ENCODE measurements at places on chromosomes 5 and 9. TPM values are rescaled to one million over a fixed set of nuclear protein-coding genes. Genes with fewer than 3 reads are reported as not detected.
A peak's percentile ranks its signal among the peaks of the same experiment; 100 is the strongest.

DNA sequence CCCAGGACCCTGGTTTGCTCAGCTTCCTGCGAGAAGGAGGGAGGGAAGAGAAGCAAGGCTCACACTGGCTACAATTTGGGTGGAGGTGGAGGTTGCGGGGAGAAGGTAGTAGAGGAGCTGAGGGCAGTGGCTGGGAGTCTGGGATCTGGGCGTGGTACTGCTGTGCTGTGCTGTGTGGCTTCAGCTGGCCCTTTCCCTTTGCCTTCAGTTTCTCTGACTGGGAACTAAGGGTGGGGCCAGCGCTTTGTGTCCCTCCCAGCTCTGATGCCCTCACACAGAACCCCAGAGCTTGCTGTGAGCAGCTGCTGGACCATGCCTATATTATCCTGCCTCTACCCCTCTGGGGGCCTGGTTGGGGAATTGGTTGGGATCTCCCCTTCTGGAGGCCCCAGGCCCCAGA is 60.9 kb downstream of the RGS3 start:
- no peak for DNase-seq

ALDH1A1 gene
- 196 TPM for total RNA-seq

GRCh38 chr9:37030611-37030939 is 3.5 kb downstream of the PAX5 start:
- DNase-seq = no peak

DNA sequence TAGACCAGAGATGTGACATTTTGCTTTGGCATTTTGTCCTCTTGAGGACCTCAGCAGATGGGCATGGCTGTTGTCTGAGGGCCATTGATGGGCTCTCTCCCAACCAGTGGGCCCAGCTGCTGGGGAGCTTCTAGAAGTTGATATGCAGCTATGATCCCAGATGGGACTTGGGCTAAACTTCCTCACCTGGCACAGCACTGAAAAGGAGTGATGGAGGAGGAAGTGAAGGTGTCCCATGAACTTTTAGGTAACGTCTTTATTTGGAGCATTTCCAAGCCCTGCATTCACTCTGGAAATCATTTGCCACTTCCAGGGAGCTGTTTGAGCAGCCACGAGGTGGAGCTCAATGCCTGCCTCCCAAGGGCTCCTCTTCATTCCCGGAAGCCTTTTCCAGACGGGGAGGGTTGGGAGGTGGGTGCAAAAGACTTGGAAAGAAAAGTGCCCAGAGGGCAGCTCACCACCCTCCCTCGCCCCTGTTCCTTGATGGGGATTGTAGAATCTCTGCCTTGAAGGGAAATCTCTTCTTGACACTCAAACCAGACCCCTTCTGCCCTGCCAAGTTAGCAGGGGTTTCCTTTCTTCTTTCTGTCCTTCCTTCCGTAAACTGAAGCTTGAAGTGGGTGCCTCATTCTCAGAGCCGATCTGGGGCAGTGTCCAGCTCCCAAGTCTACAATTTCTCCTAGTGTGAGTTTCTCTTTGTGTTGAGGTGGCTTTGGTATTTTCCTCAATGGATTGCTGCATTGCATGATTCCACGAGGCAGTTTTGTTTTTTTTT is 18.1 kb upstream of the NEUROG1 start:
- DNase-seq = no peak

DNA sequence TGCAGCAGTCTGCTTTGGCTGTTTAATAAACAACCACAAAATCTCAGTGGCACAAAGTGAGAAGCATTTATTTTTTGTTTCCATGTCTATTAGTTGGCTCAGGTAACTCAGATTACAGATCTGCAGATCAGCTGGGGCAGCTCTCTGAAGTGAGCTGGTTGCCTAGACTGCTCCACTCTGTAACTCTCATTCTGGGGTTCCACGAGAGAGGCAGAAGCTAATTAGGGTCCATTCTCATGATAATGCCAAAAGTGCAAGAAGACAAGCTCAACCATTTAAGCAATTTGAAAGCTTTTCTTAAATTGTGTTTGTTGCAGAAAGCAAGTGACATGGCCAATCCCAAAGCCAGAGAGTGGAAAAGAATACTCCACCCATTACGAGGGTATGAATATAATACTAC is 13.2 kb downstream of the MEIKIN start:
- no peak for DNase-seq

DNA sequence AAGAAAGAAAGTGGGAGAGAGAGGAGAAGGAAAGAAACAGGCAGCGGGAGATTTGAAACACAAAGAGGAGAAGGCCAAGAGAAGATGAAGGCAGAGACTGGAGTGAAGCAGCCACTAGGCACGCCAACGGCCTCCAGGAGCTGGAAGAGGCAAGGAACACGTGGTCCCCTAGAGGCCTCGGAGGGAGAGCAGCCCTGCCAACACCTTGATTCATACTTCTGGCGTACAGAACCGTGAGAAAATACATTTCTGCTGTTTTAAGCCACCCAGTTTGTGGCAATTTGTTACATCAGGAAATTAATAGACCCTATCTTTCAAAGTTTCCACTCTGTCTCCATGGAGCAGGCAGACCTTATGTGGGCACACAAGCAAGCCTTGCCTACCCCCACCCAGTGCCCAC is 133.4 kb downstream of the ACTL7B start:
- DNase-seq = peak; percentile 25

SPINK7 gene
- not detected for total RNA-seq

- DNase-seq = no peak
Measured at GRCh38 chr5:176362233-176362490, 598 bp upstream of the KIAA1191 start.

DNA sequence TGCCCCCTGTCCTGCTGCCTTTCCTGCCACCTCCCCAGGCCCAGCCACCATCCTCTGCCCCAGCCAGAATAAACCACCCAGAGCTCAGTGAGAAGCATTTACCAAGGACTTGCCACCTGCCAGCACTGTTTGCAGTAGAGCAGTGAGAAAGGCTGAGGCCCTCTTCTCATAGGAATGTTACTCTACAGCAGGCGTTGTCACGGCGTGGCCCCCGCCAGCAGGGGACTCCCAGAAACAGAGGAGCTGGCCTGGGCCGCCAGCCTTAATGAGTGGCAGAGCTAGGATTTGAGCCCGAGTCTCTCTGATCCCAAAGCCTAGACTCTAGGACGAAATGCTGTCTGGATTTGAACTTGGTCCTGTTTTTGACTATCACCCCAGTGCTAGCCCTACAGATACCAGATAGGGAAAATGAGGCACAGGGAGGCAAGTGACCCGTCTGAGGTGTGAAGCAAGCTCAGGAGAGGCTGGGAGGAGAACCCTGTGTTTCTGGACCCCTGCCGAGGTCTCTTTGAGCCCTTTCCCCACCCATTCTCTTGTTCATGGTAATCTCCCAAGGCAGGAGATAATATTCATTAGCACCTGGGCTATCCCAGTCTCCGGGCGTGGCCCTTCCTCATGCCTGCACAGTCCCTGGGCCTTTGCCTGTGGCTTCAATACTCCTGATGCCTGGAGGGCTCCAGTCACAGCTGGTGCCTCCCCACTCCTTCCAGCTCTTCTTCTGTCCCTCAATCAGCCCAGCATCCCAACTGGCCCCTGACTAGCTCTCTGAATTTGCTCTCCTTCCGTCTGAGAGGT is 30.7 kb downstream of the HRH2 start:
- DNase-seq = no peak

GRCh38 chr5:135208555-135208902 is 174.5 kb upstream of the PITX1 start:
- DNase-seq = no peak

GRCh38 chr9:17750269-17750668 is 171.4 kb downstream of the SH3GL2 start:
- DNase-seq = no peak

DNA sequence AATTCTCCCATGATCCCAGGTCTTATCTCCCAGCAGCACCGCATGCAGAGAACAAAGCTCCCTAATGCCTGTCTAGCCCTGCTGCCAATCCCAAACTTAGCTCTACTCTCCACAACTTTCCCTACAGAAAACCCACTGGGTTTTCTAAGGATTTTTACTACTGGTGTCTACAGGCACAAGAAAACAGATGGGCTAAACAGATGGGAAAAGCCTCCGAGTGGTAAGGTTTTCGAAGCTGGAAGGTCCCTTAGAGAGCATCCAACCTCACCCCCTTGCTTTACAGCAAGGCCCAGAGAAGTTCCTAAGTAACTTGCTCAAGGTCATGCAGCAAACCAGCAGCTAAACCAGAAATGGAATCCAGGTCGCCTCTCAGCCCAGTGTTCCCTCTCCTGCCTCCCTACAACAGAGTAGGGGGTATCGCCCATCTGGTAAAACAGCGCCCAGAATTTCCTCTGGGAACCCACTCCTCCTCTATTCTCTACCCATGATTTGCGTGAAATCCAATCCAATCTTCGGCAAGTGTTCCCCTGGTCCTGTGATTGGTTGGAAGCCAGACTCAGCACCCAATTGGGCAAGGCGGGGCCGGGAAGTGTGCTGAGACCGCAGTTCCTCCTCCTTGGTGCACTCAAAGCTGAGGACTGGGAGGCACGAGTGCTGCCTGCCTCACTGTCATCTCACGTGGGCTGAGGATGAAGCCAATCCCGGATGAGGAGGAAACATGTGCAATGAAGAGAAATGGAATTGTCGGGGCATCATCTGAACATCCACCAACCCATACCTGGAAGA is 20.8 kb downstream of the CPLX2 start:
- no peak for DNase-seq

KCNN2 gene
- total RNA-seq = not detected

STK32A gene
- 8.0 TPM for total RNA-seq

PCDHB14 gene
- 14.6 TPM for total RNA-seq

GRCh38 chr5:177310332-177310731 is 1.4 kb downstream of the MXD3 start:
- no peak for DNase-seq

DNA sequence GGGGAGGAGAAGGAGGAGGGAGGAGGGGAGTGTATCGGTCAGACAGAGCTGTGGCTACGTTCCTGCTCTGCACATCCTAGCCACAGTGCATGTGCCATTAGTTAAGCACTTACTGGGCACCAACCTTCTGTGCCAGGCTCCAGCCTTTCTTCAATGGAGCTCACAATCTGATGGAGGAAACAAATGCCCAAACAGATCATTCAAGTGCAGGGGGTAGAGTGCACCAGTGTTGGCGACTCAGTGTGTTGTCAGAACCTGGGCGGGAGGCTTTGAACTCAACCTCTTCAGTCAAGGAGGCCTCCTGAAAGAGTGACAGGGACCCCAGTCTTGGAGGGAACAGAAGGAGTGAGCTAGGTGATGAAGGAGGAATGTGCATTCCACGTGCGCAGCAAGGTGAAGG is 51.9 kb upstream of the SHB start:
- DNase-seq = no peak

ZFP62 gene
- total RNA-seq = 19.0 TPM

GRCh38 chr5:55402199-55402598 is 94.4 kb downstream of the MTREX start:
- no peak for DNase-seq

ORM2 gene
- total RNA-seq = not detected

GRCh38 chr9:125233678-125234077 is 7.5 kb downstream of the HSPA5 start:
- DNase-seq = no peak

GRCh38 chr9:136133191-136133958 is 14.7 kb upstream of the TMEM250 start:
- DNase-seq = no peak

DNA sequence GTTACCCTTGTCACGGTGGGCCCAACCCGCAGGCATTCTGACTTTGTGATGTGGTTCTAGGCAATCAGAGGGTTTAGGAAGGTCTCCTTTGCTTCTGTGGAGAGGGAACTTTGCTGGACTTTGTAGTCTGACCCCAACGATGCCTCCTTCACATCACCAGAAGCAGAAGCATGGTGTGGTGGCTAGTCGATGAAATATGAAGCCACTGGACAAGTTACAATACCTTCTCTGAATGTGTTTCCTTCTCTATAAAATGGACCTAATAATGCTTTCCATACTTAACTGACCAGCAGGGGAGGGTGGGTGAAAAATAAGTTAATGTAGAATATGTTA is 607 bp downstream of the SPEF2 start:
- DNase-seq = no peak

- DNase-seq = no peak
Measured at GRCh38 chr5:111618623-111619271, 106.4 kb upstream of the STARD4 start.

GRCh38 chr9:37923796-37924427 is 20.0 kb upstream of the SLC25A51 start:
- no peak for DNase-seq

PPP3R2 gene
- total RNA-seq = not detected

BTNL8 gene
- not detected for total RNA-seq

IFNA21 gene
- total RNA-seq = not detected

DNA sequence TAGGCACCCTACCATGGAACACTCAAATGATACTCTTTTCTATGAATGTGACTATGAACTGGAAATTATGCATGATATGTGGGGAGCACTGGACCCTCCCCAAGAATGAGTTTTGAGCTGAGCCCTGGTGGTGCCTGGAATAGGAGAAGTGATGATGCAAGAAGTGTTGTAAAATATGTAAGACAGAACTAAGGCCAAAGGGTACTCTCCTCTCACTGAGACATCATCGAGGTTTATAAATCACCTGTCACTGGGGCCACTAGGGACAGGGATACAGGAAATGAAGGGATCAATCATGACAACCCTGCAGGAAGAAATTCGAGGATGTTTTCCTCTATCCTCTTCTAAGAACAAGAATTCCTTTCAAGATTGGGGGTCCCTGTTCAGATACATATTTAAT is 45.4 kb downstream of the PCSK1 start:
- DNase-seq = no peak

- no peak for DNase-seq
Measured at GRCh38 chr5:142114687-142115086, 6.1 kb downstream of the NDFIP1 start.

- no peak for DNase-seq
Measured at GRCh38 chr5:677131-678101, 15.7 kb downstream of the TPPP start.

DNA sequence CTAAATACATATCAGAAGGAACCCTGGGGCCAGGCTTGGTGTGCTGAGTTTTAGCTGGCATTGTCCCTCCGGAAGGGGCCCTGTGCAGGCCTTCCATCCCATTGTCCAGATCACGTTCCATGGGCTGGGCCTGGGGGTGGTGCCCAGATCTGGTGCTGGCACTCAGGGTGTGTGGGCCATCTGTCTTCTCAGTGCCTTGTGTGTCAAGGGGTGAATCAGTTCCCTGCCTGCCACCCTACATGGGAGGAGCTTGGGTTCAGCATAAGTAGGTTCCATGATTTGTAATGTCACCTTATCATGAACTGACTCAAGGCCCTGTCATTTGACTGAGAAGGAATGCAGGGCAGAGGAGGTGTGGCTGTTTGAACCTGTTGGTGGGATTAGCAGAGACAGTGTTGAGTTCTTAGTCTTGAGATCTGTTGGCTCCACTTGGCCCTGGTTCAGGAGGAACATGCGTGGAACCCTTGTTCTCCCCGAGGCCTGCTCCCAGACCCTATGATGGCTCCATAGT is 176.8 kb downstream of the MACROH2A1 start:
- DNase-seq = no peak

CDHR2 gene
- not detected for total RNA-seq

CTXN3 gene
- total RNA-seq = not detected

DNA sequence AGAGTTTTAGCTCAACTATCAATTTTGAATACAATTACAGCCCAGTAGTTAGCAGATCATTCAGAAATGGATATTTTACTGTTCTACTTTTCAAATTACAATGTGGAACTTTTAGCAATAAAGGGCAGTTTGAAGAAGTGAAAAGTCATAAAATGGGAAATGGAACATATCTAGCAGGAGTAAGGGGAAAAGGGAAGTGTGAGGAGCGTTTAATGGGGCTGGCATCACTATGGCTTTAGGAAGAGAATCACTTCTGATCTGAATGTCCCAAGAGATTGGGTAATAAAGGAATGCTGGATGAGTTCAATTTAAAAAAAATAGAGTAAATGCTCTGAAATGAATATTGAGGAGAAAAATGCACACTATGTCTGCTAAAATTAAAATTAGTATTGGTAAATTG is 77.4 kb downstream of the ATPSCKMT start:
- DNase-seq = no peak

- no peak for DNase-seq
Measured at GRCh38 chr5:120767178-120767820, 303.2 kb downstream of the PRR16 start.
